ENCODE measurements at places on chromosomes 3 and 15.

DNA sequence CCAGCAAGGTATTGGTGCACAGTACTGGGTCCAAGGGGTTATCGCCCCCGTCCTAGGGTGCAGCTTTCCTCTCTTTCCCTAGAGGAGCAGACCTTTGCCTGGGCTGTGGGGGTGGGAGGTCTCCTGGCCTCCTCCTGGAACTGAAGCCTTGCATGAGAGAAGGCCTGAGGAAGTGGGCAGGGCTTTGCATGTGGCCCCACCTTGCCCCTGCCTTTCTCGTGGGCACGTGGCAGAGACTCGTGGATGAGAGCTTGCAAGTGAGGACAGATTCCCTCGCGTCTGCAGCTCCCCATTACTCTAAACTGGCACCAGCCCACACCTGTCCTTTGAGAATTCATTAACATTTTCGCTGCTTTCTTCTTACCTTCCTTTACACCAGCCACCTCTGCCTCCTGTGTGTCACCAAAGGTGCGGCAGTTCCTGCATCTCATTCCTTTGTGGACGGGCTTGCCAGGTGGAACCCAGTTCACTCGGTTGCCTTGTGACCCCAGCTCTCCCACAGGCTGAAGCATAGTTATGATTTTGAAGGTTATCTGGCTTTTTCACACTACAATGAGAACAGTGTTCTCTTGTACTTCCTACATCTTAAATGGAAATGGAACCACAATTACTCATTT, 40.9 kb upstream of the NR2C2 start:
- no peak for DNase-seq

- DNase-seq = no peak
These were observed 30.8 kb upstream of the SLC41A3 start for GRCh38 chr3:126114443-126115386.

DNA sequence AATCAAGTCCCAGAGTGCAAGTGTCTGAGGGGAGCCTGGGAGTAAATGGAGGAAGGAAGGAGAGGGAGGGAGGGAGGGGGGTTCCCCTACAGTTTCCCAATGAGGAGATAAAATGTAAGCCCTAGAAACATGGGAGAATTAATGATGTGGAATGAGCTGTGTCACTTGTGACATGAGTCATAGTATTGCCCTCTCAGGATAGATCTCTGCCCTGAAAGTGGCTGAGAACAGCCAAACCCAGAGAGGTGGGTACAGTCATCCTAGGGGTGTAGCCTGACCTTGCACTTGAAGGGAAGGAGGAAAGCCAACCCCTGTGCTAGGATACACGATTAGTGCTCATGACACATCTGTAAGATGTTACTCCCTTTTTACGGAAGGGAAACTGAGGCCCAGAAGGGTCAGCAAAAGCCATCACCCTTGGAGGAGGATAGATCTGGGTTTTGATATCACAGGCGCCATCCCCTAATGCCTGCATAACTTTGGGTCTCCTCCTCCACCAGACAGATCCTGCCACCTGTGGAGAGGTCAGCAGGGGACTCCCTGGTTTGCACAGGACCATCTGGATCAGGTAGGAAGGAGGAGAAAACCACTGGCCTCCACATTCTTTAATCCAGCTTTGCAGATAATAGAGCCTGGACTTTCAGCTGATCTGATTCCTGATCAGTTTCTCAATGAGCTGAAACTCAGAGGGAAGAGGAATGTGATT, 23.1 kb upstream of the USP3 start:
- DNase-seq = peak; percentile 69

DNA sequence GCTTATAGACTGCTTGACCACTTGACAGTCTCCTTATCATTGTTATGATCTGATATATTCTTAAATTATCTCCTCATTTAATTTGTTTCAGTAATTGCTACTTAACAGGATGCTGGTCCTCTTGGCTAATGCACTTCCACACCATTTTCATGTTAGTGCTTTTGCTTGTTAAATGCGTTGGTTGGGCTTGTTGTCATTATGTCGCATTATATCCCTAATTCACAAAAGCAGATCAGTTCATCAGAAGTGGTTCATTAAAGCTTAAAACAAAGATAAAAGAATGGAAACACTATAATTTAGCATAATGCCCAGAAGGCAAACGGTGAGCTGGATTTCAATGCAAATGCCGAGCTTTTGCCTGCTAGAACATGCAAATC, 17.1 kb upstream of the EHHADH start:
- no peak for DNase-seq

- no peak for DNase-seq
These were observed 169.1 kb upstream of the SEMA6D start for GRCh38 chr15:47548231-47548630.

GRCh38 chr15:78035321-78035751, 42.2 kb downstream of the TBC1D2B start:
- no peak for DNase-seq

GRCh38 chr3:123347205-123347604, 101.7 kb downstream of the ADCY5 start:
- no peak for DNase-seq

GRCh38 chr3:186361246-186361761, 730 bp downstream of the DGKG start:
- DNase-seq = no peak

- DNase-seq = peak; percentile 39
These were observed 7.3 kb upstream of the TRPM1 start for GRCh38 chr15:31108836-31109235.

DNA sequence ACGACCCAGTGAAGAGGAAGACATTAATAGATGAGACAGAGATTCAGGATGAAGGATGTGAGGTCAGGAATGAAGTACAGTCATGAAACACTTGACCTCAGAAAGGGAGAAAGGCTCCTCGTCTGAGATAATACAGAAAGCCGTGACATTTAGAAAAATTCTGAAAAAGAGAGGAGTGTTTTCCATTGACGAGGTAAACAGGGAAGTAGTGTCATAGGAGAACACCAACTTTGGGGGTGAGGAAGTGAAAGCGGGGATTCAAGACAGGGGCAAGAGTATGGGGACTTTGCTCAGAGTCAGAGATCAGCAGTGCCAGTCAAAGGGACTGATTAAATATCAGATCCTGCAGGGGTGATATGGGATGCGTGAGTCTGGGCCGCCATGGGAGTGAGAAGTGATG, 160.9 kb downstream of the PLCL2 start:
- DNase-seq = no peak

All from EH (cell line).